Fibroblast of pulmonary artery (primary cell): ENCODE measurements at places on chromosomes 7 and 10.

DNA sequence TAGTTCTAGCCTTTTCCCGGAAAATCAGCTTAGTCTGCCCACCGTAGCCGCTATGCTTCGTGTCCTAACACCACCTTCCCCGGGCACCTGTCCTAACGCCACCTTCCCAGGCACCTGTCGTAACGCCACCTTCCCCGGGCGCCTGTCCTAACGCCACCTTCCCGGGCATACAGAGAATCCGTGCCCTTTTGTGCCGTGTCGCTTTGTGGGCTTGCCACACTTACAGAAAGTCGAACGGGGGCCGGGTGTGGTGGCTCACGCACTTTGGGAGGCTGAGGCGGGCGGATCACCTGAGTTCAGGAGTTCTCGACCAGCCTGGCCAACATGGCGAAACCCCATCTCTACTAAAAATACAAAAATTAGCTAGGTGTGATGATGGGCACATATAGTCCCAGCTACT lies 73.6 kb upstream of the DNAJB6 start:
- DNase-seq, result no peak

DNA sequence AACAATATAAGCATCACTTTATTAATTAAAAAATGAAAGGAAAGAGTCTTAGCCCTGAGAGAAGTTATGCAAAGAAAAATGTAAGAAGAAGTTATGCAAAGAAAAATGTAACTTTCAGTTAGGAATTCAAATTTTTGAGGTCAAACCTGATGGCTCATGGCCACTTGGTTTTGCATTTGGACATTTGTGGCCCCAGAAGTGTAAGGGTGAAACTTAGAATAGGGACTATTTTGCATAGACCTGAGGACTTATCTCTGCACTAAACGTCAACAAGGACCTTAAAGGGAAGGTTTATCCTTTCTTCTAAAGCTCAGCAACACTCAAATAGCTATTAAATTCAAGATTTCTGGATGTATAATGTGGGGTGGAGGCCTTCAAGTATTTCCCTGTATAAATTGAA lies 724.5 kb upstream of the POT1 start:
- DNase-seq, result no peak

DNA sequence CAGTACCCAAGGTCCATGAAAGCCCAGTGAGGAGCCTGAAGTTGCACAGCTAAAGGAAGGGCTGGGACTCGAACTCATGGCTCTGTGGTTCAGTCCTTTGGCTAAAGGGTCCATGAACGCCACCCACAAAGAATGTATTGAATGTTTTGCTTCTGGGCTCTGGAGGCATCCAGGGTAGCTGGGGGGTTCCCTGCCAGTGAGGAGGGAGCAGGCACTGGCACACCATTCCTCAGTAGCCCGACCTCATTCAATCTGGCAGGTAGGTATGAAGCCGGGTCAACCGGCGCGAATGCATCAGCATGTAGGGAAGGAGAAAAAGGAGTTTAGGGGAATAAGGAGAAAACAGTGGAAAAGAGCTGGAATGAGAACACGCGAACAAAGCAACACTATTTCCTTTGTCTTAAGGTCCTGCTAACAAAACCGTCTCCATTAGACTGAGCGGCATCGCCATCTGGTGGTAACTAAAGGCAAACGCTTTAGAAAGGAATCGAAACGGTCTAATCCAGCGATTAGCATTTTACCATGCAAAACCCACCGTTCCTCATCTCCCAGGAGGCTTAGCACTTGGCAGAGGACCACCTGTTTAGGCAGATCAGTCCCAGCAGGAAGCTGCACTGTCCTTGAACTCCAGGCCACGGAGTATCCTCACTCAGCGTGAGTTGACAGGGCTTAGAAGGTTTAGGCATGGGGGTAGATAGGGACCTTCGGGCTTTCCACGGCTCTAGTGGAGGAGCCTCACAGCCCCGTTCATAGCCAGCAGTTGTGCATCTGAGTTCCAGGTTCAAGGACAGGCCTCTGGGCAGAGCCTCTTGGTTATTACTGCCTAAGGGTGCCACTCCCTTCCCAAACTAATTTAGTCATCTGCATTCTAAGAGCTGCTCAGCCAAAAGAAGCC lies 122.8 kb downstream of the UBE2H start:
- peak; percentile 90 for DNase-seq

- peak; percentile 87 for DNase-seq
Measured at GRCh38 chr10:11724938-11725776, 17.0 kb upstream of the ECHDC3 start.

DNA sequence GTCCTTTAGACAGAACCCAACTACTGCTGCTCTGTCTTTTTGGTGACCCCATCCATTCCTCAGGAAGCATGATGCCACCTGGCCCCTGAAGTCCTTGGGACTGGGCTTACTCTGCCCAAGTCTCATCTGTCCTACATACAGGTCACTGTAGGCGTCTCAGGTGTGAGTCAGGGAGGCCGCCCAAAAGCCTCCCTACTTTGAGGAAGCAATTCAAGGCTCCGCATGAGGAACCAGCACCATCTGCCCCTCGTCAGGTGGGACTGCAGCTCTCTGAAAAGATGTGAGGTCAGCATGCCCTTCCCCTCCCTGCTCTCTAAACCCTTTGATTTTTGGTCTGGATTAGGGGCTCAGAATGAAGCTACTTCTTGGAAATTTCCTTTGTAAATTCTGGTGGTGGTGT lies 354.8 kb downstream of the CXCL12 start:
- DNase-seq, result no peak

DNA sequence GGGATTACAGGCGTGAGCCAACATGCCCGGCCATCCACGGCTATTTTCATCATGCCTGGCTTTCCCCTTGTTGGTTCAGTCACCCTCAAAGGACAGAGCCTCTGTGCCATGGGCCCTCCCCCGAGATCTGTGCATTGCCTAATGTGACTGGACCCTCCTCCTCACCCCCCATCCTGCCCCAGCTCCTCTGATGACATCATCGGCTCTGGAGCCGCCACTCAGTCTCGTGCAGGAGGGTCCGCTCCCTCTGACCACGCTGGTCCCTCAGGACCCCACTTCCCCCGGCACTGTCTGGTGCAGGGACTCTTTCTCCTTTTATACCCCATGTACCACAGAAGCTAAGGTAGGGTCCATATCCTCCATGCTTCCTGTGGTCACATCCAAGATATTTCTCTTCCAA lies 33.2 kb upstream of the BAIAP2L1 start:
- no peak for DNase-seq

GRCh38 chr10:45502458-45502857 lies 128.4 kb downstream of the ALOX5 start:
- no peak for DNase-seq
